ENCODE measurements at places on chromosomes 6 and 20.

DNA sequence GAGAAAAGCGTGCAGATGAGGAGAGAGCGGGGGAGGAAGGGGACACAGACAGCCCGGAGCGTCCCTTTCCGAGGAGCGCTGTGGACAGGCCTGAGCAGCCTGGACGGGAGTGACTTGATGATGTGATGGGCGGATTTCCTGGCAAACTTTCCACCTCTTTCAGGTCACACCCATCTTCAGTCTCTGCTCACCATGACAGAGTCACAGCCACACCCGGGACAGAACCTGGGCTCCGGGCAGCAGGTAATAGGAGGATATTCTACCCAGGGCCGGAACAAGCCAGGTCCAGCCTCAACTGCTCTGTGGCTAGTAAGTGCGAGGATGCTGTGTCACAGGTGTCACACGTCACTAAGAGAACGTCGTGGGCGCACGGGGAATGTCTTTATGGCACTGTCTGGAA, 84.3 kb downstream of the THBS2 start:
- no peak overlapping the region for H3K27ac ChIP-seq
- no peak overlapping the region for H3K4me3 ChIP-seq

DNA sequence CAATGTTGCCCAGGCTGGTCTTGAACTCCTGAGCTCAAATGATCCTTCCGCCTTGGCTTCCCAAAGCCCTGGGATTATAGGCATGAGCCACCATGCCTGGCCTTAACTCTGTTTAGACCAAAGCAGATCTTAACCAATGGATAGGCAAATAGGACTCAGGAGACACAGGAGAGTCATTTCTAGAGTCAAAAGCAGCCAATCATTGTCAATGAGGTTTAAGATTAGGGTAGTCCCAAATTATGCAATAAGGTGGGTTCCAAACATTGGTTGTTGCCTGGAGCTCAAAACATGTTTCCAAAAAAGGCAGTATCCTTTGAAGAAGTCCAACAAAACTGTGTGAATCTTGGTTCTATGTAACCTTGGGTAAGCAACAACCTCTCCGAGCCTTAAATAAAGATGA, 95.7 kb upstream of the JARID2 start:
- H3K4me1 ChIP-seq = peaks cover 7% of the 10 kb centered on the region
- H3K4me3 ChIP-seq = no peak overlapping the region
- H3K27ac ChIP-seq = no peak overlapping the region

GRCh38 chr20:15528391-15529111, 1044.7 kb downstream of the KIF16B start:
- DNase-seq = no peak
- H3K4me1 ChIP-seq = no peaks in the 10 kb centered on the region
- no peaks in the 10 kb centered on the region for H3K27me3 ChIP-seq
- H3K27ac ChIP-seq = no peak overlapping the region
- no peaks in the 10 kb centered on the region for H3K36me3 ChIP-seq
- no peak overlapping the region for H3K4me3 ChIP-seq

DNA sequence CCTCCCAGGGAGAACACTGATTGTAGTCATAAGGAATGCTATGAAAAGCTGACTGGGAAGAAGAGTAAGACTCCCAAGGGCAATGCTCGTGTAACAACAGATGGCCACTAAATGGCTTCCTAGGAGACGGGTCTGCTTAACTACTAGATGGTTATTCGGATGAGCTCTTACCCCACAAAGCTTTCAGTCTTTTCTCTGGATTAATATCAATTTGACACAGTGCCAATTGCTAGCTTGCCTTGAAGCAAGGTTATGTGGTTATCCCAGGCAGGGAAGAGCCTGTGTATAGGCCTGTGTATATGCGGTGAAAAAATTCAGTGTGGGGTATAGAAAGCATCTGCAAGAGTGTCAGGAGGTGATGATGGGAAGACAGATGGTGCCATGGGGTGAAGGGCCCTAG, 86.4 kb upstream of the NOX3 start:
- no peak overlapping the region for H3K4me3 ChIP-seq
- H3K27me3 ChIP-seq = no peaks in the 10 kb centered on the region
- no peak for DNase-seq
- no peaks in the 10 kb centered on the region for H3K4me1 ChIP-seq
- H3K36me3 ChIP-seq = no peaks in the 10 kb centered on the region

- DNase-seq = no peak
- no peaks in the 10 kb centered on the region for H3K4me1 ChIP-seq
- H3K4me3 ChIP-seq = no peak overlapping the region
- no peaks in the 10 kb centered on the region for H3K27me3 ChIP-seq
- H3K36me3 ChIP-seq = no peaks in the 10 kb centered on the region
Observed at GRCh38 chr6:108710551-108710950, 137.7 kb upstream of the ARMC2 start.

GRCh38 chr20:45011108-45011526, 44.8 kb downstream of the STK4 start:
- H3K4me1 ChIP-seq = no peaks in the 10 kb centered on the region
- no peak overlapping the region for H3K27ac ChIP-seq
- peaks cover 46% of the 10 kb centered on the region for H3K36me3 ChIP-seq

DNA sequence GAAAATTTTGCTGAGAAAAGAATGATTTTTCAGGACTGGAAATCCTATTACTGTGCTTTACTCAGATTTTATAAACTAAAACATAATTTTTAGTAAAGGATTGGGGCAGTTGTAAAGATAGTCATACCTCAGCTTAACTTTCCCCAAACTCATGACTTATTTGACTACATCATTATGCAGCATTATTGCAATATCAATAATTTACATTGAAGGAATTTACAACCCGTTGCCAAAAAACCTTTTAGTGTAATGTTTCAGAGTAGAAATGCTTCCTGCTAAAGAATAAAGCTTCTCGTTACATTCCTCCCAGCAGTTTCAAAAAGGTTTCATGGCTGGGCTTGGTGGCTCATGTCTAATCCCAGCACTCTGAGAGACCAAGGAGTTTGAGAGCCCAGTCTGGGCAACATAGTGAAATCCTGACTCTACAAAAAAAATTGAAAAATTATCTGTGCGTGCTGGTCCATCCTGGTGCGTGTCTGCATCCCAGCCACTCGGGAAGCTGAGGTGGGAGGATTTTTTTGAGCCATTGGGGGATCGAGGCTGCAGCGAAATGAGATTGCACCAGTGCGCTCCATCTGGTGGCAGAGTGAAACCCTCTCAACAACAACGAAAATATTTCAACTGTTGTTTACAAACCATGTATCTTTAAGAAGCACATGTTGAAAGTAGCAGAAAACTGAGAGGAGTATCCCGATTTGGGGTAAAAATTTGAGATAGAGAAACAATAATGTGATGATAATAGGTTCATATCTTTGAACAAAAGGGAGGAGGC, 4.4 kb downstream of the AMD1 start:
- H3K4me3 ChIP-seq = peak overlapping the region; percentile 90
- no peaks in the 10 kb centered on the region for H3K36me3 ChIP-seq
- no peak for DNase-seq
- peaks cover 73% of the 10 kb centered on the region for H3K4me1 ChIP-seq

DNA sequence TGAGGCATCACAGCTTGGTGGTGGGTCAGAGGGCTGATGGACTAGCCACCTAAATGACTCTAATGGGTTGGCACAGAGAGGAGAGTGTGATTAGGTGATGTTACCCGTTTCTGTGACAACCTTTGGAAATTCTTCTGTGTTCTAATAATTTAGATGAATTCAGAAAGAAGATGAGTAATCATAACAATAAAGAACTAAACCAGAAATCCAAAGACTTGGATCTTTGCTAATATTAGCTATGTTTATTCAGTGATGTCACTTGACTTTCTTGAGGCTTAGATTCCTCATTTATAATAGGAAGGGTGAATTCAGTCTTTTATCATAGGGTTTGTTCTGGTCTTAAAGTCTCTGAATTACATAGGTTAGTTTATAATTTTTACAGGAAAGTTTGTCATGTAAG, 19.9 kb downstream of the CRYBG1 start:
- no peak overlapping the region for H3K27ac ChIP-seq
- no peak overlapping the region for H3K4me3 ChIP-seq
- H3K36me3 ChIP-seq = no peaks in the 10 kb centered on the region
- H3K27me3 ChIP-seq = no peaks in the 10 kb centered on the region

DNA sequence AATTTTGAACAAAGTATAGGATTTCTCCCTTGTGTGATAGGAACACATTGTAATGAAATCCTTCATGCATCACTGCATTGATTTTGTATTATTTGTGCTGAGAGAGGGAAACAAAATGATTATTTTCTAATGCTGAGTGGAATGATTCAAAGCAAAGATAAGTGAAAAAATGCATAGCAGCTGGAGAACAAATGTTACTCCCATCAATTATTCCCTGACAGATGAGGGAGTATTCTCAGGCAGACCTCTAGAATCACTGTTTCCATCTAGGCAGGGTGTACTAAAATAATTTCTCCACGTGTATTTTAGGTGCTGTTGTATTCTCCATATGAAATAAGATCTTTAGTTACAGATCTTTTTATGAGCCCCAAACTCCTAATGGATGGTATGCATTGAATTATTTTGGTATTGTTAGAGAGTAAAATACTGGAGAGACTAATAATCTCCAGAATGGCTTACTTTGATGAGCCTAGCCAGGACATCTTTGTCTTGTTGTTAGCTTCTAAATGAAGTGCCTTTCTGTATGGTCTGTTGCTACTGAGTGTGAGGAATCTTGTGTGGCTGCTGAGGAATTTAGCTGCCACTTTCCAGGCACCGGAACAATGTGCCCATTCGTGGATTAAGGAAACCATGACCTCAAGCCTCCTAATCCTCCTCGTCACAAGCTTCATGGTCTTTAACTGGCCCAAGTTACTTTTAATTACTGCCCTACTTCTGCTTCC, 39.6 kb downstream of the RNF217 start:
- H3K36me3 ChIP-seq = no peaks in the 10 kb centered on the region
- no peaks in the 10 kb centered on the region for H3K27me3 ChIP-seq
- no peak for DNase-seq
- H3K4me3 ChIP-seq = no peak overlapping the region
- no peak overlapping the region for H3K27ac ChIP-seq
- no peaks in the 10 kb centered on the region for H3K4me1 ChIP-seq

- no peak overlapping the region for H3K4me3 ChIP-seq
- H3K27me3 ChIP-seq = 0 out of 2 replicates have a peak, but pooled peaks cover 6% of the 10 kb centered on the region
- no peak for DNase-seq
- H3K27ac ChIP-seq = no peak overlapping the region
- no peaks in the 10 kb centered on the region for H3K36me3 ChIP-seq
- H3K4me1 ChIP-seq = no peaks in the 10 kb centered on the region
Observed at GRCh38 chr6:147769496-147770087, 261.1 kb downstream of the SAMD5 start.

DNA sequence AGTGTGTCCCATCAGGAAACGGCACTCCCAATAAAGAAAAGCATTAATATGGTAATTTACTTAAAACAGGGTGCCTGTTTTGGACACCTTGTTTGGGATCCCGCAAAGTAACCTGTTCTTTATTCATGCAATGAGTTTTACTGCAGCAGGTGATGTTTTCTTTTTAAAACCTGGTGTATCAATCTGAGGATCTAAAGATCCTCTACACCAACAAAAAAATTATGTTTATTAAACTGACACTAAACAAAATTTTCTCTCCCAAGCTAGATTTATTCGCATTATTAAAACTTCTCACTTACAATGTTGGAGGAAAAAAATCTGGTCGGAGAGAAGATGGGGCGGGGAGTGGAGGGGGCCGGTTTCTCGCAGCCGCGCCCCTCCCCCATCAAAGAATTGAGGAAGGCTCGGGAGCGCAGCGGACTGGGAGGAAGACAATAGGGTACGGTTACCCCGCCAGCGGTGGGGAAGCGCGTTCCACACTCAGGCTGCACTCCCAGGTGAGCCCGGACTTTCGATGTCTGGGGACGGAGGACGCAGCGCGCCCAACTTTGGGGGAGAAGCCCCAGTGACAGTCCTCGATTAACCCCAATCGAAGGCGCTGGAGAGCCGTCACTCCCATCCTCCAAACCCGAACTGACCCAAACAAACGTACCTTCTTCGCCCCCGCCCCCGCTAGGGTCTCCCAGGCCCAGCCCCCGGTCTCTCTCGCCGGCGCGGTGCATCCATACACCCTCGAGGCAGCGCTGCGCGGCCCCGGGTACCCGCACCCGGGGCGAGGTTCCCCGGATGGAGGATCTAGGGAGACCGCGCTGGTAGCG, 1.3 kb downstream of the CD24 start:
- peak overlapping the region; percentile 98 for H3K4me3 ChIP-seq
- peaks cover 38% of the 10 kb centered on the region for H3K4me1 ChIP-seq
- H3K36me3 ChIP-seq = peaks cover 29% of the 10 kb centered on the region
- DNase-seq = peak; percentile 67

DNA sequence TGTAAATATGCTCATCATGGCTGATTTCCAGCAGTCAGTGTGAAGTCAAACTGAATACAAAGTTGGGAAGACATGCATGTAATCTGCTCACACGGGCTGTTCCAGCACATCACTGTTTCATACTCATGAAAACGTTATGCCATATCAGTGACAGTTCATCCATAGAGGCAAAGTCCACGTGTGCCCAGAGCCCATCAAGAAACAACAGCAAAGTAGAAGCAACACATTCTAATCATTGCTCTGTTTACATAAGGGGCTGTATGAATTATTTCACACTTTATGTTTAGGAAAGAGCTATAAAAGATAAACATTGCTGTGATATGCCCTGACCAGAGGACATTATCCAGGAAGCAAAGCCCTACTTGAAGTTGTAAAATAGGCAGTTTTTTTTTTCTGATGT, 157.0 kb upstream of the ENPP5 start:
- H3K4me1 ChIP-seq = peaks cover 40% of the 10 kb centered on the region
- no peak overlapping the region for H3K4me3 ChIP-seq
- no peaks in the 10 kb centered on the region for H3K36me3 ChIP-seq
- no peaks in the 10 kb centered on the region for H3K27me3 ChIP-seq

DNA sequence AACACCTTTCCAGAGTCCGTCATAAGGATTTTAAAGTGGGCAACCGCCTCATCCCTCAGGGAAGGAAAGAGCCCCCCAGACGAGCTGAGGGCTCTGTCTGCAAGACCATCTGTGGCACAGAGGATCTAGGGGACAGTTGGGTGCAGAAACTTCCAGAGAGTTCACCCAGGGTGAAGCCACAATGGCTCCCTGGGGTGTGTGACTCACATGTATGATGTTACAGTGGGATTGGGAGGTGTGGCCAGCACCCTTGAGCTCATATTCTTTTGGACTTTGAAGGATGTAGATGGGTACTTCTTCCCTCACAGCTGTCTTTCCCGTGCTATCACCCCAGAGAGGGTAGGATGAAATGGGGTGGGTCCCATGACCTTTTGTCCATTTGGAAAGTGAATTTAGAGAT, 95.5 kb downstream of the NCR2 start:
- DNase-seq = no peak
- H3K4me3 ChIP-seq = no peak overlapping the region
- H3K27ac ChIP-seq = no peak overlapping the region
- no peaks in the 10 kb centered on the region for H3K36me3 ChIP-seq

DNA sequence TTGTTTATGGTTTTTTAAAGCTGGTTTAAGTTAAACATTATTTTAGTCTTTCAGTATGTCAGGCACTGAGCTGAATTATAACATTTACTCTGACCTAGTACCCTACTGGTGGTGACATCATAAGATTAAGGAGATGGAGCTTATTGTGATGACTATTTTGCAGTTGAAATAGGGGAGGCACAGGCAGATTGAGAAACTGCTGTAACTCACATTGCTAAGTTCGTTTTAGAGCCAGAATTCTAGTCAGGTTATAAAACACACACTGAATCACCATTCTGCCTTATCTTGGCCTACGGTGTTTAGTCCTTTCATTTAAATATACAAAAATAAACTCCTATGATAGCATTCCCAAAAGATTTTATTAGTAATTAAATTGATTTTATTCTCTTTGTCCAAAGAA, 584.1 kb downstream of the TFAP2A start:
- no peaks in the 10 kb centered on the region for H3K27me3 ChIP-seq
- no peak overlapping the region for H3K27ac ChIP-seq
- no peaks in the 10 kb centered on the region for H3K36me3 ChIP-seq

- H3K4me3 ChIP-seq = no peak overlapping the region
- DNase-seq = no peak
- H3K4me1 ChIP-seq = peaks cover 2% of the 10 kb centered on the region
- no peaks in the 10 kb centered on the region for H3K36me3 ChIP-seq
- H3K27me3 ChIP-seq = no peaks in the 10 kb centered on the region
- H3K27ac ChIP-seq = no peak overlapping the region
Observed at GRCh38 chr20:63016514-63017075, 9.8 kb upstream of the BHLHE23 start.

Measured in Karpas-422 (cell line).